ENCODE measurements at places on chromosomes 3 and 15. TPM values are rescaled to one million over a fixed set of nuclear protein-coding genes. Genes with fewer than 3 reads are reported as not detected.

CPNE4 gene
- total RNA-seq: not detected

CHRM5 gene
- total RNA-seq: not detected

IGSF11 gene
- not detected for total RNA-seq

MGA gene
- total RNA-seq: 38.2 TPM

BOC gene
- not detected for total RNA-seq

GLDN gene
- not detected for total RNA-seq

PLA2G4E gene
- total RNA-seq: not detected

PATL2 gene
- 4.8 TPM for total RNA-seq

LCTL gene
- not detected for total RNA-seq

LTK gene
- total RNA-seq: 0.10 TPM

ADAMTS9 gene
- not detected for total RNA-seq

DPPA2 gene
- total RNA-seq: not detected

RBMS3 gene
- 0.86 TPM for total RNA-seq

GRAMD1C gene
- total RNA-seq: 0.21 TPM

CCR1 gene
- 0.36 TPM for total RNA-seq

CAND2 gene
- total RNA-seq: 1.0 TPM

CPB1 gene
- not detected for total RNA-seq

CHCHD4 gene
- 27.0 TPM for total RNA-seq

MAP1A gene
- 0.82 TPM for total RNA-seq

CCNDBP1 gene
- 48.1 TPM for total RNA-seq

AGBL1 gene
- not detected for total RNA-seq

TEX55 gene
- total RNA-seq: not detected

SEC22A gene
- total RNA-seq: 19.1 TPM

ABHD17C gene
- 5.6 TPM for total RNA-seq

MAP2K1 gene
- total RNA-seq: 115 TPM

GP9 gene
- not detected for total RNA-seq

LSAMP gene
- not detected for total RNA-seq

KPNA4 gene
- 73.5 TPM for total RNA-seq

ITIH3 gene
- not detected for total RNA-seq

C2CD4A gene
- total RNA-seq: 0.27 TPM

HTR3E gene
- not detected for total RNA-seq

AMT gene
- 0.99 TPM for total RNA-seq

ALDH1A3 gene
- total RNA-seq: not detected

SLC51B gene
- not detected for total RNA-seq

Measured in activated CD8-positive, alpha-beta memory T cell treated with anti-CD3 and anti-CD28 coated beads for 36 hours (primary cell).